LoVo (cell line): ENCODE measurements at places on chromosomes 4 and X.

GRCh38 chr4:27844376-27844775, 983.7 kb downstream of the STIM2 start:
- no peak for DNase-seq

- DNase-seq: no peak
These were observed 167.8 kb downstream of the PACRGL start for GRCh38 chr4:20868108-20868507.

- DNase-seq: no peak
These were observed 8.9 kb downstream of the STBD1 start for GRCh38 chr4:76315267-76315918.

- no peak for DNase-seq
These were observed 173.8 kb downstream of the CAMK2D start for GRCh38 chr4:113587640-113588275.

GRCh38 chr4:164931551-164932324, 45.7 kb downstream of the TRIM61 start:
- DNase-seq: no peak

DNA sequence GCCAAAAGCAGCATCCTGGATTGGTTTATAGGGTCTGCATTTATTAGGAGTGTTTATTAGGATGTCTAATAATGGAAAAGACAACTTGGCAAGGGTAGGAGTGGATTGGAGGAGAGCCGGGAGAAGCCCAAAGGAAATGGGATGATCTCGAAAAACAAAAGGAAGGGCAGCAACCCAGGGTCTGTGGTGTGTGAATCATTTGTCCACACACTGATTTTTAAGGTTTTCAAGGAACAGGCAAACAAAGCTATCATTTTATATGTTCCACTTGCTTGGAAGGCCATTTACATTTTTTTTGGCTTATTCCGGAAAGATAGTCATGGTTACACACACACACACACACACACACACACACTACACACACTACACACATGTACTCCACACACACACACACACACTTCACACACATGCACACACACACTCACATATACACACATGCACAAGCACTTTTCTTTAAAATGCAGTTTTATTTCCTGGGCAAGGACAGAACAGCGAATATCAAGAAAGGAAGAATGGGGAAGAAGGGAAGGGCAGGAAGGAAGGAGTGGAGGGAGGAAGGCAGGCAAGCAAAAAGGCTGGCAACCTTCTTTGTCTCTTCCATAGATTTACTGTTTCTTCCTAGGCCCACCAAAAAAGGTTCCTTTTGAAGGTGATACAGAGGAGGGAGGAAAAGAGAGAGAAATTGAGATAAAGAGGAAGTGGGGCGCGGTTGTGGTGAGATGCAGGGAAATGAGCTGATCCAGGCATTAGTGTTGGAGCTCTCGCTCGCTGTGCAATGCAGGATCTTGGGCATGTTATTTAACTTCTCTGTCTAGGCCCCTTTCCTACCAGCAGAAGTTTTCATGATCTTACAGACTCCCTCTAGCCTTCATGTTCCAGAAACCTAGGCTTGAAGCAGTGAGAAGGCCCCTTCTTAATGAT, 88.6 kb upstream of the MAML3 start:
- no peak for DNase-seq

GRCh38 chrX:130778773-130779172, 124.2 kb downstream of the ENOX2 start:
- no peak for DNase-seq

DNA sequence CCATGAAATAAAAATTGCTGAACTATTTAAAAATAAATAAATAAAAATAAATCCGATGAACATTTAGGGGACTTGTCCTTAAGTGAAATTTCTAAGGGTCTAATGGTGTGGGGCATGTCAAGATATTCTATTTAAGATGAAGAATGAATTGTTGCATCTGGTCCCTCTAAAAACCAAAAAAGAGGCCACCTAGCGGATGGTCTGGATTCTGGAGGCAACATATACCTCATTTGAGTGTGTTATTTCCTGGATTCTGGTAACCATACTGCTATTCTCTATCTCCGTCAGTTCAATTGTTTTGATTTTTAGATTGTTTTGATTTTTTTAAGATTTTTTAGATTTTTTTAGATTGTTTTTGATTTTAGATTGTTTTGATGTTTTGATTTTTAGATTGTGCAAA, 28.3 kb downstream of the AGTR2 start:
- DNase-seq: no peak

DNA sequence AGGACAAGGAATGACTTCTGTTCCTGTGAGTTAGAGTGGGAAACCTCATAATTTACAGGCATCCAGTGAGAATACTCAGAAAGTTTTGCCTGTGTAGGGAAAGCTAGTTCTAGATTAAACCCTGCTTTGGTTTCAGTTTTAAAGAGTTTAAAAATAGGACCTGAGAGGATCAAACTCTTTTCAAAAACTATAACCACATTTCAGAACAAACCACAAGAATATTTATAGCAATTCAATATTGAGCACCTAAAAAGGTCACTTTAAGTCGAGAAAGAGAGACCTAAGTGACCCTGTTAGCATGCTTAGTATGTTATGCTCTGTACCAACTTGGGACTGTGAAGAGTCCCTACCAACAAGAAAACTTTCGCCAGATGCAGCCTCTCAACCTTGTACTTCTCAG, 17.4 kb upstream of the PWWP3B start:
- DNase-seq: no peak
